ENCODE measurements at places on chromosomes 16 and 17. TPM values are rescaled to one million over a fixed set of nuclear protein-coding genes. Genes with fewer than 3 reads are reported as not detected.
A peak's percentile ranks its signal among the peaks of the same experiment; 100 is the strongest.

The WNT9B gene
- total RNA-seq = not detected

The RAB37 gene
- 0.17 TPM for total RNA-seq

The ABCC6 gene
- total RNA-seq = 0.73 TPM

DNA sequence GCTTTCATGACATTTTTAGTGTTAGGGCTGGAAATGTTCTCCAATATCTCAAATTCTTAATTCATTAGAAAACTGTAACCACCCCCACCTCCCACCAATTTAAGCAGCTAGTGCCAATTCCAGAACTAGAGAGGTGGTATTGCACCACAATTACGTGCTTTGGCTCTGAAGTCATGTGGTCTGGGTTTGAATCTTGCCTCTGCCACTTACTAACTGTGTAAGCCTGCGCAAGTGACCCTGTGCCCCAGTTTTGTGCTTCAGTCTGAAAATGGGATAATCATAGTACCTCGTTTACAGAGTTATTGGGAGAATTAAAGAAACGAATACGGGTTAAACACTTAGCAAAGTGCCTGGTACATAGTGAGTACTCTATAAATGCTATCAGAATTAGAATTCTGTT, 14.2 kb upstream of the MPHOSPH6 start:
- DNase-seq = no peak

DNA sequence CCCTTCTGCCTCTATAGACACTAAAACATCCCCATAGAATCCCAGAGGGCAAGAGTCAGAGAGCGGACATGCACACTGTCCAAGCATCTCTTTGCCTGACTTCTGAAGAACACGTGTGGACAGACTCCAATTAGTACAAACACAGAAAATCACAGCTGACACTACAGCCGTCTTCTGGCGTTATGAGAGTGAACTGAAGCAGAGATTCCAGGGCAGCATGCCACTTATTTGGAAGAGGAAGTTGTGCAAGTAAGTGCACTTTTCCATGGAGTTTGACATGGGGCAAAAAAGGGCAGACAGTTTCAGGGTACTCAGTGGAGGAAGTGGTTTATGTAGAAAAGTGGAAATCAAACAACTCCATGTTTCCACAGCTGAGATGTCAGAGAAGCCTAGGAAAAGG, 16.8 kb upstream of the ZNF287 start:
- no peak for DNase-seq

DNA sequence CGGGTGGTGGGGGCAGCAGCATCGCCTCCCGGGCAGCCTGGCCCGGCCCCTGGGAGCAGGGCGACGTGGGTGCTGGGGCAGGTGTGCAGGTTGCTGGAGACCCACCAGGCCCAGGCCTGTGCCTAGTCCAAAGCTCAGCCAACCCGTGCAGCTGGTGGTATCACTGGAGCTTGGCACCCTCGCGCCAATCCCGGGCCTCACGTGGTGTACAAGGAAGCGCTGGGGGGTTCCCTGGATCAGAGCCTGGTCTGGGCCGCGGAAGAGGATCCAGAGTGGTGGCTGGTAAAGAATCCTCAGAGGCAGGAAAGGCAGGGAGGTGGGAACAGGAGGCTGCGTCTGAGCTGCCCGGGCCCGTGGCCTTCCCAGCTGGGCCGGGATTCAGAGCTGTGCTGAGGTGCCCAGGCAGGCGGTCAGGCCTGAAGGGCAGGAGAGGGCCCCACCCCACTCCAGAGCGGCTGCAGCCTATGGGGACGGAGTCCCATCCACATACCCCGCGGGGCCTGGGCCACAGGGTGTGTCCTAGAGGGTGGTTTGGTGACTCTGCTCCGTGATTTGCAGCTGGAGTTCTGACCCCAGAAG, 36.2 kb downstream of the ZFPM1 start:
- DNase-seq = no peak

DNA sequence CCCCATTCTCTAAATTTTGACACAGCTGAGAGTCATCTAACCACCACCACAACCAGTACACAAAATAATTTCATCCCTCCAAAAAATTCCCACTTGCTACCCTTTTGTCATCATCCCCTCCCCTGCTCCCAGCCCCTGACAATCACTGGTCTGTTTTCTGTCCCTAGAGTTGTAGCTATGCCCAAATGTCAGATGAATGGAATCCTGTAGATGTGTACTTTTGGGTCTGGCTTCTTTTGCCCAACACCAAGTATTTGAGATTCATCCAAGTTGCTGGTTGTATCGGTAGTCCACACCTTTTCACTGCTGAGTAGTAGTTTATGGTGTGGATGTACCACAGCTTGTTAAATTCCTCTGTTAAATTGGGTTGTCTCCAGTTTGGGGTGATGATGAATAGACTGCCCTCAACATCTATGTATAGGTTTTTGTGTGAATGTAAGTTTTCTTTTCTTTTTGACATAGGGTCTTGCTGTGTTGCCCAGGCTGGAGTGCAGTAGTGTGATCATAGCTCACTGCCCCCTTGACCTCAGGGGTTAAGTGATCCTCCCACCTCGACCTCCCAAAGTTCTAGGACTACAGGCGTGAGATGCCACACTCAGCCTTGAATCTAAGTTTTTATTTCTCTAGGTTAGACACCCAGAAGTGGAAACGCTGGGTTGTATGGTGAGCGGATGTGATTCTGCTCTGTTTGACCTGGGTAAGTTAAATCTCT, 14.6 kb upstream of the RMI2 start:
- peak; percentile 47 for DNase-seq

DNA sequence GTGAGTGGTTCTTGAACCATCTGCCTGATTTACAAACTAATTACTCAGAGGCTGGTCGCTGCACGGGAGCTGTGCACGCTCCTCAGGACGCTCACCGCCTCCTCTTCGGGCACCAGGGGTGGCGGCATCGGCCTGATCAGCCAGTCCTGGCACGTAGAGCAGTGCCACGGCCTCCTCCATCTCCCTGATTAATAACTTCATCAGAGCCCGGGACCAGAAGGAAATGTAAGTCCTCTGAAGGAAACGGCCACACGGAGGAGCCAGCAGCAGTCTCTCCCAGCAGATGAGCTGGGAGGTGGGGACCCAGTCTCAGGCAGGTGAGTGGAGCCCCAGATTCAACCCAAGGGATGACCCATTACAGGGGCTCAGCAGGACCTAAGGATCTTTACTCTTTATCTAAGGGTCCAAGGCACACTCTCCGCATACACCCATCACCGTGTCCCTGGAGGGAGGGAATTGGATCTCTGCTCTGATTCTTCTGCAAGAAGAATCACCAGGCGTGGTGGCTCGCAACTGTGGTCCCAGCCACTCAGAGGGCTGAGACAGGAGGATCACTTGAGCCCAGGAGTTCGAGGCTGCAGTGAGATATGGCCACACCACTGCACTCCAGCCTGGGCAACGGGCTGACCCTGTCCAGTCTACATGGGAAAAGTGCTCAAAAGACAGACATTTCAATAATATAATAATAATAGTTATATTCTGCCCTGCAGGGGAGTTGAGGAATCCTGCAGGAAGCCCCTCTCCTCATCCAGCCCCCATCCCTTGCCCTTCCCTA, 366.5 kb downstream of the SEC14L1 start:
- DNase-seq = no peak

DNA sequence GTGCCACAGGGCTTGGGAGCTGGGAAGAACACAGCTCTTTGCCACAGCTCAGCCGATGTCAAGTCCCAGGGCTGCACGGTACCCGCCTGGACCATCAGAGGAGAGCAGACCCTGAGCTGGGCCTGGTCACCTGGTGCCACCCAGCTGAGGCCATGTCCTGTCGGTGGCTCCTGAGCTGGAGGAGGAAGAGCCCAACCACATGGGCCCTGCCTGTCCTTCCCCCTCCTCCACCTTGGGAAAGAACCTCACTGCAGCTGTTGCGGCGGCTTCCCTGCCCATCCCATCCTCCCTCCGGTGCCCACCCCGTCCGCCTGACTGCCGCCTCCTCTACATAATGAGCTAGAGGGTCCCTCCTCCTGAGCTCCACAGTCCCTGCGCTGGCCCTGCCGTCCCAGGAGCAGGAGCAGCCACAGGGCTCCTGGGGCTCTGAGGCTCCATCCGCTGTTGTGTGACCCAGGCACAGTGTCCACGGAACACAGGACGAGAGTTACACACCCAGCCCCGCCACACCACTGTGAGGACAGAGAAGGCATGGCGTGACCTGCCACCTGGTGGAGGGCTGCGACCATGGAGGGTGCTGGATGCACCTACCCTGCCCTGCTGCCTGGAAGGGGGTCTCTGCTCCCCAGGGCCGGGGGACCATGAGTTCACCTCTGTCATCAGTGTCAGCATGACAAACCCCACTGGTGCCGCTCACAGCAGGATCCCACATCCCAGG, 21.4 kb upstream of the CHMP6 start:
- peak; percentile 57 for DNase-seq

GRCh38 chr16:89093602-89094251, at the start of gene ACSF3:
ACSF3 (plus strand) TSS chr16:89093852; CDS start chr16:89100682, 6,830 bp downstream.
- peak; percentile 53 for DNase-seq

GRCh38 chr17:10266296-10266876, 68.0 kb upstream of the GAS7 start:
- no peak for DNase-seq

DNA sequence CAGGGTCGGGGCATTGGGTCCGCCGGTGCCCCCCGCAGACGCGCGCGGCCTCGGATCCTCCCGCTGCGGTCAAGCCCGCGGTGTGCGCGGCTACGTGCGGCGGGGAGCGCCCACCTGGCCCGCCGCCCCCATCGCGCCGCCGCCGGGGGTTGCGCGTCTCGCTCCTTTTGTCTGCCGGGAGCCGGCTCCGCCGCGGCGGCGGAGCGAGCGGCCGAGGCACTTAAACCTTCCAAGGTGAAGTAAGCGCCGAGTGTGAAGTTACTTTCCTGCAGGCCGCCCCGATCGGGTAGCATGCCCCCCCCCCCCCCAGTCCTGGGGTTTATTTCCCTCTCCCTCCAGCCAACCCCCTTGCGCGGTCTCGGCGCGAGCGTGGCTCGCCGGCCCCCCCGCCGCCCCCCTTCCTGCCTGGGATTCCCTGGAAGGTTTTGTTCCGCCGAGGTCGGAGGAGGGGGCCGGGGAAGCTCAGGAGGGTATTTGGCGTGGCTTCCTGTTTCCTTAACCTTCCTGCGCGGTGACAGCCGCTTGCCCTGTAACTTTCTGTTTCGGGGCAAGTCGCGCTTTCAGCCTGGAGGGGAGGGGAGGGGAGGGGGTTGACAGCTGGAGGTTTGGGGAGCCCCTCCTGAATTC, 56.6 kb upstream of the GSE1 start:
- DNase-seq = peak; percentile 29

DNA sequence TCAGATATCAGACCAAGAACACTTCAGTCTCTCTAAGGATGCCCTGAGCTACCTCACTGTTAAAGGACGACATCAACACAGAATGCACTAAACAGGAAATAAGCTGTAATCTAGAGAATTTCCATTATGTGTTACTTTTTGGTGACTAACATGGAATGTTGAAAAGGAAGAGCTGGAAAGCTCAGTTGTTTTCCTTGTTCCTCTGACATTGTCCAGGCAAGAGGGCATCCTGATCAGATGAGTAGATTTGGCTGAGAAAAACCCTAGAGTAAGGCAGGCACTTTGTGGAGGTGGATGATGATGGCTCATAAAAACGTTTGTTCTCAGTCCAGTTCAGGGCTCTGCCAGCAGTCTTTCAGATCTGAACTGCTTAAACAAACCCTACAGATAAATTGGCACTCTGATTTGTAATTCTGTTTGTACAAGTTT, 34.0 kb downstream of the DGKE start:
- DNase-seq = no peak

GRCh38 chr16:46612121-46612520, 9.1 kb downstream of the SHCBP1 start:
- DNase-seq = no peak

- DNase-seq = no peak
These were observed 83.4 kb downstream of the ZDHHC7 start for GRCh38 chr16:84927621-84928591.

DNA sequence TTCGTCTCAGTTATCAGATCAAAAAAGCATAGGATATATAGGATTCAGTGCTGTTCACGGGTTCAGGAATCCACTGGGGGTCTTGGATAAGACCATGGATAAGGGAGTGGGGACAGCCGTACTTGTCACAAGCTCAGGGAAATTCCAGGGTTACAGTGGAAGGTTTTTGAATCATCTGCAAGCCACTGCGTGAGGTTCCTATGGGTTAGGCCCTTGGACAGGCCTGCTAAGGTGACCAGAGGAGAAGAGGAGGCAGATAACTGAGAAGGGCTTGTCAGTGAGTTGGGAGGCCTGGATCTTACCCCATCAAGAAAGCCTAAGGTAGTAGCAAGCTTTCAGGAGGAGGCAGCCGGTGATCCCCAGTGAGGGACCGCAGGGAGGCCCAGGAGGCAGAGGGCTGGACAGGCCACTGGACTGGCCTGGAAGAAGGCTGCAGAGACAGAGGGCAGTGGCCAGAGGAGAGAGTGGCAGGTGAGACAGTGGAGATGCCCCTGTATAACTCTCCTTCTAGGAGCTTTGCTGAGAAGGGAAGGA, 27.3 kb downstream of the NGFR start:
- no peak for DNase-seq

Measured in PC-3 (cell line).